Stimulated activated CD8-positive, alpha-beta memory T cell treated with anti-CD3 and anti-CD28 coated beads, Interleukin-7, amount 100 ng/mL, for 1 hour (primary cell): ENCODE measurements at places on chromosomes 2 and 18.

DNA sequence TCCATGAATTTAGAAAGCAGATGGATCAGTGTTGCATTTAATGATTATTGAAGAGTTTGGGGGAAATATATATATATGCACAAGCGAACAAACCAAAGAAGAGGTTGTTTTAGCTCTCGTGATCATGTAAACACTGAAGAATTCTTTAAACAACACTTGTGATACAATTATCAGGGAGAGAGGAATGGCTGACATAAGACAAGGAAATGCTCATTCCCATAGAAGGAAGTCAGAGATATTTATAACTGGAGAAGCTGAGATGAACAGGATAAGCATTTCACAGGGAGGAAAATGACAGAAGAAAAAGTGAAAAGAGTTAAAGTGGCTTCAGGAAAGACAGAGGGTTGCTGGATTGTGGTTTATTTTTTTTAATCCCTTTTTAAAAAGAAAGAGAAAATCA, 10.6 kb upstream of the COL6A3 start:
- no peak for DNase-seq

DNA sequence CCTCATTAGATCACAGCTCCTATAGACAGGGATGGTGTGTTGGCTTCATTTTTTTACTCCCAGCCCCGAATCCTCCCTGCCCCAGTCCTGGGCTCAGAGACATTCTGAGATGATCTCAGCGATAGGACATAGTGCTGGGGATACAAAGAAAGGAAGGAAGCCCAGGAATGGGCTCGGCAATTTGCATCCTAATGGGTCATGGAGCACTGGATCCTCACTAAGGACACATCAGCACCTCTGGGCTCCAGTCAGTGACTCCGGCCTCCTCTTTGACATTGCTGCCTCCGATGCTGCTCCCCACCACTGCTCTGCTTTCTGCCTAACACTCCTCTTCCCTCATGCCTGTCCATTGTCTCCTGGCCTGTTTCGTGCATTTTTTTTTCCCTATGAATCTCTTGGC, 489.1 kb downstream of the STK39 start:
- DNase-seq: no peak

- no peak for DNase-seq
Observed at GRCh38 chr2:3779496-3780049, 76.2 kb downstream of the DCDC2C start.

DNA sequence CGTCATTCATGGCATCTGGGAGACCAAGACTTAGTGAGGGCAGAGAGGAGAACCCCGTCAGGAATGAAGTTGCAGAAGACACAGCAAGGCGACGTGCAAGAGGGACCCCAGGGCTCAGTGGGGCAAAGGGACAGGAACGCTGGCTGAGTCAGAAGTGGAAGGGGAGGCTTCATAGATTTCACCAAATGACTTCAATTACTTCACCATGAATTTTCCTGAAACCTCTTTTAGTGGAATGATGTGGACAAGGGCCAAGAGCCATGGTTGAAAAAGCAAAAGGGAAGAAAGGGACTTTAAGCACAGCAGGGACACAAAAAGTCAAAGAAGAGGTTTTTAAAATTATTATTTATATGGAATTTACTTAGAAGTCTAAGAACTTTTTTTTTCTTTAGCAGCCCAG, 141.6 kb upstream of the PID1 start:
- no peak for DNase-seq

DNA sequence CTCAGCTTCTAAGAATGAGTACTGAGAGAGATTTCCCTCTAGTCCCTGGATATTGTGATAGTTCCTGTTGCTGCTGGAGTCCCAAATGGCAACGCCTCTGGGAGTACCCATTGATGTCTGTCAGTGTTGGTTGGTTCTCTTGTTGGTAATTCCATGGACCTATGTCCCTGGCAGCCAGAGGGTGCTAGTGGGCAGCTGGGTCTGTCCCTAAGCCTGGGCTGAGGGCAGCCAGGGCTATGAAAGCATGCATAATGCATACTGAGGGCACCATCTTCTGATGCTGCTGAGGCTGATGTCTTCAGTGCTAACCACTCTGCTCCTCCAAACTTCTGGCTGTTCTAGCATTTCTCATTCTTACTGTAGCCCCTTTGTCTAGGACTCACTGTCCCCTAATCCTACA, 35.9 kb downstream of the NABP1 start:
- DNase-seq: no peak

DNA sequence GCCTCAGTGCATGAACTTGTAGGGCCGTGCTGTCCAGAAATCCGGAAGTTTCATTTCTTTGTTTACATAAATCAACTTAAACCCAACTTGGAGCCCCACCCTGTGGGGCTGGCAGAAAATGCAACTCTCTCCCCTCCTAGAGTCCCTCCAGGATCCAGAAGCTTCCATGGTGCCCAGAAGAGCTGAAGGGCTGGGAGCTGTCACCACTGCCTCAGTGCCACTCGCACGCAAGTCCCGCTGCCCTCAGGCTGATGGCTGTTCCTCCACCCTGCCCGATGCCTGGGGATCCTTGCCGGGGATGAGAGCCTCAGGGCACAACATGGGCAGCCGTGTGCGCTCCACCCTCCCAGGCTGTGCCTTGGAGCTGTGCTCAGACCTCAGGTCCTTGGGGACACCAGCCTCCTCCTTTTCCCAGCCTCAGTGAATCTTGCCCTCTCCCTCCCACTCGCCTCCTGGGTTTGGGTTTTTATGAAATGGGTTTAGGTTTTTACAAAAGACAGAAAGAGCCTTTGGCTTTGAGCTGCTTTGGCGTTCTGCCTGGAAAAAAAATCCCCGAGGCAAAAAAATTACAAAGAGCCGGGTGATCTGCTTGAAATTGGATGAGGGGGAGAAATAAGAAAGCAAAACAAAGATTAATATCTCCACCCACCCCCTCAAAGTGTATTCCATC, 155.2 kb downstream of the TWIST2 start:
- no peak for DNase-seq

DNA sequence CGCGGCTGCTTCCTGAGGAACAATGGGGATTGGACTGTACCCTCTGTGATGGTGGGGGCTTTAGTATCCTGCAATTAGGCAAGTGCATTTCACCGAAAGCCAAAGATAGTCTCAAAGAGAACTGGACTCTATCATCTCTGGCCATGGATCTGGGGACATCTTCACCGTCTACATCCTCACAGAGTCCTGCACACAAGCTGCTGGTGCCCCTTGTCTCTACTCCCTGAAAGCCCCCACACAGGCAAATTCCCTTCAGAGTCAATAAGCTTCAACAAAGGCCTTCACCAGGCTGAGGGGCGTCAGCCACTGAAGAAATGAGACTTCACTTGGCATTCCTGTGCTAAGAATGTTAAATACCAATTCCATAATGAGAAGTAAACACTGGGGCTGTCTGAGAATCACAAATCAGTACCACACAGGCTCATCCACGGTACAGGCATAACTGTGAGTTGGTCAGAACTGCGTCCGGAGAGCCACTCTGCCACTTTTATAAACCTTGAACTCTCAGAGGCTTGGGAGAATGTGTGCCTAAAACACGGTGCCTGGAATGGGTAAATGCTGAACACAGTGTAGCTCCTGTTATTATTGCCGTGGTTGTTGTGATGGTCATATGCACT, 432.7 kb downstream of the ZNF521 start:
- no peak for DNase-seq

DNA sequence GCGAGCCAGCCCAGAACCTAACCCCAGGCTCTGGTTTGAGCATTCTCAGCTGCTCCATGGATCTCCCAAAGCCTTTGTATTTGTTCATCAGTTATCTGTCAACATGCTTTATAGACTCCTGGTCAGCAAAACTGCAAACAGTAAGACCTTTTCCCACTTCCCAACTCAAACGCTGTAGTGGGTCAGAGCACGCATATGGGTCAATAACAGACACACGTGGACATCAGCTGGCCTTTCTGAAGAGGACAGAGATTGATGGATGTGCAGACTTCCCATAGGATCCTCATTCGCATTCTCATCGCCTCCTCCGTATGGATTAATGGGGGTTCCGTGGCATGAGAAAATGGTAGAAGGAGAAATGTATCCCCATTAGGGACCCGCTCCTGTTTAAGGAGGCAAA, 508.1 kb downstream of the EIPR1 start:
- DNase-seq: no peak

- no peak for DNase-seq
Observed at GRCh38 chr18:58231930-58232329, 187.9 kb downstream of the NEDD4L start.

DNA sequence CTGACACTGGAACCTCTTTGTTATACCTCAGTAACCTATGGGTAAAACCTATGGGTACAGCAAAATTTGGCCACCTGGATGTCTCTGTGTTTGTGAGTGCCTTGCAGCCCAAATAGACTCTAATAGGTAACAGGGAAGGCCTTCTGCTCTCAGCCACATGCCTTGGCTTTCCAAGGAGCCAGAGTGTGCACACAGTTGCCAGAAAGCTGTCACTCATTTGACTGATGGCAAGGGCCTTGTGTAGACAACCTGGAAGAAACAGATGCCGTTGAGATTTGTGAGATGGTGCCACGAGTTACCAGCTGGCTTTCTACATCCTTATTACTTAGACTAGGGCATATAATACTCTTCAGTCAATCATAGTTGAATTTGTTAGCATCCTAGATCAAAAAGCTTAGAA, 90.1 kb upstream of the RAB12 start:
- no peak for DNase-seq

DNA sequence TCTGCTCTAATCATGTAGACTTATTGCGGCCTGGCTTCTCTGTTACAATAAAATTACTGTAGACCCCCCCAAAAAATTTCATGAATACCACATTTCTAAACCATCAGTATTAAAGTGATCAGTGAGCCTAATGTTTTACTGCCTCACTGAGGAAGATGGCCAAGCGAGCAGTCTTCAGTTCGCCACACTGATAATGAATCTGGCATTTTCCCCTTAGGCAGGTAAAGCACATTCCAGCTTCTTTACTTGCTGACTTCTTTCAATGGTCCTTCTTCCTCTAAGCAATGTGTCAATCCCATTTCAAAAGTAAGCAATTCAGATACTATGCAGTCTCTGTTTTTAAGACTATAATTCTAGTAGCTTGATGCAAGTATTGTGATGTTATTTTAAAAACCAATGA, 137.6 kb downstream of the LAMA1 start:
- no peak for DNase-seq

DNA sequence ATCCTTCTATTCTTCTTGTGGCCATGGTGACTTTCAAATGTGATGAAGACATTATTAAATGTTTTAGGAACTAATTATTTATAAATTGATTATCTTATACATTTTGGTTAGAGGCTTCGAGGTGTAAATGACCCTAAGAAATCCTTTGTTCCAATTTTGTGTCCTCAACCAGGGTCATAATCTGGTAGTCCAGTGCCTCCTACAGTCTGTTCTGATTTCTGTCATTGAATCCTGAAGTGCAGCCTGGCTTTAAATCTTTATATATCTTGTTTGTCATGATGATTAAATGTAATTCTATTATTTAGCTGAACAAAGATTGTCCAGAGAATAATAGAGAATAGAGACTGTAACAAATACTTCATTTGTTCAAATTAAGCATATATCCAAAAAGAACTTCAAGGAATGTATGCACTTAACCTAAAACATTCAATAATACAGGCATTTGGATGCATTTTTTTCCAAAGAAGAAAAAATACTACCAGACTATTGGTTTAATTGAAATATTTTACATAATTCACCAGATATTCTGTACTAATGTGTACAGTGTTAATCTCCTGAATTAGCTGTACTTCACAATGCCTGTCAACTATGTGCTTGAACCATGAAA, 89.8 kb downstream of the PRPF40A start:
- no peak for DNase-seq

DNA sequence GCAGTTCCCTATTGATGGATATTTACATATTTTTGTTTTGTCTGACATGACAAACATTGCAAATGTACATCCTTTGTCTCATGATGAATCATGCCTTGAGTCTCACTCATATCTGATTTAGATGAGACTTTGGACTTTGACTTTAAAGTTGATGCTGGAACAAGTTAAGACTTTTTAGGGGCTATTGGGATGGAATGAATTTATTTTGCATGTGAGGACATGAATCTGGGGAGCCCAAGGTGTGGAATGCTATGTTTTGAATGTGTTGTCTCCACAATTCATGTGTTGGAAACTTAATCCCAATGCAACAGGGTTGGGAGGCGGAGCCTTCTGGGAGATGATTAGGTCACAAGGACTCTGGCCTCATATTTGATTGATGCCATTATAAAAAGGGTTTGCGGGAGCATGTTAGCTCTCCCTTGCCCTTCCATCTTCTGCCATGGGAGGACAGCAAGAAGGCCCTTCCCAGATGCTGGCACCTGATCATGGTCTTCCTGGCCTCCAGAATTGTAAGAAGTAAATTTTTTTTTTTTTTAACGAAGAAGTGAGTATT, 29.1 kb upstream of the INO80D start:
- DNase-seq: no peak

- DNase-seq: no peak
Observed at GRCh38 chr18:46097431-46097800, 680 bp downstream of the ATP5F1A start.

- no peak for DNase-seq
Observed at GRCh38 chr18:58235001-58235436, 191.0 kb downstream of the NEDD4L start.

DNA sequence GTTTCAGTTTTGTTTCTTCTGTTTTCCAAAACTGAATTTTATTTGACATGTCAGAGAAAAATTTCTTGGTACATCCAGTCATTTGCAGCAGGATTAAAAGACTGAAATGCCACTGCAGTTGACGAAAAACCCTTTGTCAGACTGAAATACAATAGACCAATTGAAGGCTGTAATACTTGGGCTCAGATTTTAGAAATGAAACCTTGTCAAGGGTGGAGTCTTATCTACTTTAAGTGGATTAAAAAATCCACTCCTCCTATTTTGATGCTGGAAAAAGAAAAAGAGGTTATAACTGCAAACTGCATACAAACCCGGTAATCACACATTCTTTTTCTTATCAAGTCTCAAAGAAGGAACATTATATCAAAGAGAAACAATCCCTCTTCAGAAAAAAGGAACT, 80.2 kb upstream of the NEUROD1 start:
- DNase-seq: no peak

- no peak for DNase-seq
Observed at GRCh38 chr18:9290156-9290555, 44.4 kb upstream of the TWSG1 start.

DNA sequence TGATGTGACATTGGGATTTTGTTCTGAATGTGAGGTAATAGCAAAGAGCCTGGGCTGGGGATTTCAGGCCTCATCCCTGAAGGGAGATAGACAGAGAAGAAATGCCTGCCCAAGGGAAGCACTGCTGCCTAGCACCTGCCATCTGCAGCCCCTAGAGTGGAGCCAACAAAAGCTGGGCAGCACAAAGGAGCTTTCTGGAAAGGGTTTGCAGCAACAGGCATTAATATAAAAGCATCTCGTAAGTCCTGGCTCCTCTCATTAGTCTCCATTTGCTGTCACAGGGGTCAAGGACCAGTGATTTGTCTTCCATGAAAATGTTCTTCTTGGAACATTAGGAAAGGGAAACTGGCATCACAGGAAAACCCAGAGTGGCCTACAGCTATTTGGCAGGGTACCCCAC, 157.2 kb upstream of the SLC14A2 start:
- no peak for DNase-seq

GRCh38 chr18:12282442-12283039, 25.5 kb upstream of the TUBB6 start:
- no peak for DNase-seq
